ENCODE measurements at places on chromosomes 1 and 21.

GRCh38 chr1:63448731-63449246, 74.2 kb downstream of the ITGB3BP start:
- DNase-seq = no peak

GRCh38 chr1:116807394-116808199, 53.4 kb downstream of the CD2 start:
- no peak for DNase-seq

DNA sequence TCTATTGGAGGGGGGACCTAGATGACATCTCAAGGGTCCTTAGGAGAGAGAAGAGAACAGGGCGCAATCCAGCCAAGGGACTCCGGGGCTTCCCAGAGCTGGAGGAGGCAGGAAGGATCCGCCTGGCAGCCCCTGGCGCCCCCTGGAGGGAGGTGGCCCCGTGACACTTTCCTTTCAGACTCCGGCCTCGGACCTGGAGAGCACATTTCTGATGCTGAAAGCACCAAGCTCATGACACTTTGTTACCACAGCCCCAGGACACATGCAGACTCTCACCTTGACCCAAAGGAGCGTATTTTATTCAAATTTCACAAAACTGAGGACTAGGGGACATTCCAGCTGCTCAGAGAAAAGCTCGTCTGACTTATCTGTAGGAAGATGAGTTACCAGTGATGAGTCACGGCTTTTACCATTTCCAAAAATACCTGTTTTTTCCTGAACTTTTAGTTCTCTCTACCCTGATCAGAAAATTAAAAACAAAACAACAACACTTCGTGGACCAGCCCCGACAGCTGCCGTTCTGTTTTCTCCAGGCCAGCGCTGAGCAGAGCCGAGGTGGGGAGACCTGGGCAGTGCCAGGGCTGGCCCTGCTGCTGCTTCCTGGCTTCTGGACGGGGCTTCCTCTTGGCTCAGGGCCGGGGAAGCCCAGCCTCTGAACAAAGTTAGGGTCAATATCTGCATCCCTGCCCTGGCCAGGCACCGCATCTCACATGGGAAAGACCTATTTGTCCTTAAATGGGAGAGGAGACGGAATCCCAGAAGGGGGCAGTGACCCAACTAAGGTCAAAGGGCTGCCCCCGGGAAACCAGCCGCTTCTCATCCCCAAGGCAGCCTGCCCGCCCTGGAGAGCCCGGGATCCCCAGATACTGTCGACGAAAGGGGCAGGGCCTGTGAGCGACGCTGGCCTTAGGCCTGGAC, 21.6 kb upstream of the POFUT2 start:
- no peak for DNase-seq

GRCh38 chr1:111179968-111180533, 20.4 kb downstream of the DENND2D start:
- no peak for DNase-seq

GRCh38 chr1:219443763-219444162, 169.1 kb downstream of the ZC3H11B start:
- no peak for DNase-seq

DNA sequence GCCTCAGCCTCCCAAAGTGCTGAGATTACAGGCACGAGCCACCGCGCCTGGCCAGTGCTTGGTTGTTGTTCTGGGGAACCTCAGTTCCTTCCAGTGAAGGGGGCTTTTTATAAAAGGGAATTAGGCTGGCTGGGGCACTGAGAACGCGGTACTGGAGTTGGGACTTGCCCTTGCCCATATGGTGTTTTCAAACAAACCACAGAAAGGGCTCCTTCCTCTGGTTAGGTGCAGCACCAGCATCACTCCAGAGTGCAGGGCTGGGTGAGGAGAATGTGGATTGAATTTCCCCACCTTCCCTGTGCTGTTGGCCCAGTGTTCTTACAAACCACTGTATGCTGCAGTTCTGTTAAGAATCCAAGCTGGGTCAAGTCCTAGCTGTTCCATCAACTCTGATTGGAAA, 5.3 kb downstream of the MAN1C1 start:
- no peak for DNase-seq

GRCh38 chr1:206551986-206552326, 44.6 kb downstream of the RASSF5 start:
- DNase-seq = no peak

Data from vagina (tissue), 2 donors.